Temporal lobe (tissue), 4 donors: ENCODE measurements at places on chromosomes 16 and 17. TPM values are rescaled to one million over a fixed set of nuclear protein-coding genes. Genes with fewer than 3 reads are reported as not detected.

NPIPB13 gene
- total RNA-seq = 1.7 TPM

CDYL2 gene
- 7.6 TPM for total RNA-seq

MEIOC gene
- 0.25 TPM for total RNA-seq

GCGR gene
- total RNA-seq = not detected

COX4I1 gene
- 164 TPM for total RNA-seq

RASD1 gene
- 7.4 TPM for total RNA-seq

TBC1D3K gene
- total RNA-seq = not detected

BCL6B gene
- 1.5 TPM for total RNA-seq

MIEN1 gene
- 11.1 TPM for total RNA-seq
